ENCODE measurements at places on chromosomes 3 and 15.

GRCh38 chr3:182023843-182024242 is 312.1 kb downstream of the SOX2 start:
- no peak for DNase-seq

GRCh38 chr3:27485866-27486265 is 1.7 kb upstream of the SLC4A7 start:
- no peak for DNase-seq

DNA sequence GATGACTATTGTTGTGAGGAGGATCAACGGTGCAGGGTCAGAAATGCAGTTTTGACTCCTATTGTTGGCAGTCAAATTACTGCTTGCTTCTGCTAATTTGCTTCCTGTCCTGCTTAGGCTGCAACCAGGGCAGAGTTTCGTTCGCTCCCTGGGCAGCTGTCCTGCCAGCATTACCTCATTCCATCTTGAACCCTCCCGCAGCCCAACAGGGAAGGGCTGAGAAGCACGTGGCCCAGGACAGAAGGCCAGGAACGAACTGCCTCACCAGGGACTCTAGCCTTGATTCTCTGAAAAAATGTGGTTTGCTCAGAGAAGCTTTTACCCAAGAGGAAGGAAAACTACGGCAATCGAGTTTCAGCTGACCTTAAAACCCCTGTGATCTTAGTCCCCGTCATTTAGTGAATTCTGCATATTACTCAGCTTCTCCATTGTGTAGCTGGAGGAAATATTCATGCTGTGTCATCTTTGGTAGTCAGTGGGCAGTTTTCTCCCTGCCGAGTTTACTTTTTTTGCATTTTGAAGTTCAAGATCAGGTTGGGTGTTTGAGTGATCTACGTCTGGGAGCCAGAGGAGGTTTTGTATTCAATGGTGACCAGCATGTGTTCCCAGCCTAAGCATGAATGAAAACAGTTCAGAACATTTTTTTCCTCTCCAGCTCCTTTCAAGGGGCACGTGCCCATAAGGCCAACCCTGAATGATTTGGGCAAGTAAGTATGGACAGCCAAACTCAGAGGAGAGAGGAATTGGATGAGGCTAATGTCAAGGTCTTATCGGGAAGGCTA is 23.0 kb downstream of the TLNRD1 start:
- DNase-seq = no peak

GRCh38 chr15:43769584-43770228 is 7.1 kb downstream of the ELL3 start:
- DNase-seq = peak; percentile 45

DNA sequence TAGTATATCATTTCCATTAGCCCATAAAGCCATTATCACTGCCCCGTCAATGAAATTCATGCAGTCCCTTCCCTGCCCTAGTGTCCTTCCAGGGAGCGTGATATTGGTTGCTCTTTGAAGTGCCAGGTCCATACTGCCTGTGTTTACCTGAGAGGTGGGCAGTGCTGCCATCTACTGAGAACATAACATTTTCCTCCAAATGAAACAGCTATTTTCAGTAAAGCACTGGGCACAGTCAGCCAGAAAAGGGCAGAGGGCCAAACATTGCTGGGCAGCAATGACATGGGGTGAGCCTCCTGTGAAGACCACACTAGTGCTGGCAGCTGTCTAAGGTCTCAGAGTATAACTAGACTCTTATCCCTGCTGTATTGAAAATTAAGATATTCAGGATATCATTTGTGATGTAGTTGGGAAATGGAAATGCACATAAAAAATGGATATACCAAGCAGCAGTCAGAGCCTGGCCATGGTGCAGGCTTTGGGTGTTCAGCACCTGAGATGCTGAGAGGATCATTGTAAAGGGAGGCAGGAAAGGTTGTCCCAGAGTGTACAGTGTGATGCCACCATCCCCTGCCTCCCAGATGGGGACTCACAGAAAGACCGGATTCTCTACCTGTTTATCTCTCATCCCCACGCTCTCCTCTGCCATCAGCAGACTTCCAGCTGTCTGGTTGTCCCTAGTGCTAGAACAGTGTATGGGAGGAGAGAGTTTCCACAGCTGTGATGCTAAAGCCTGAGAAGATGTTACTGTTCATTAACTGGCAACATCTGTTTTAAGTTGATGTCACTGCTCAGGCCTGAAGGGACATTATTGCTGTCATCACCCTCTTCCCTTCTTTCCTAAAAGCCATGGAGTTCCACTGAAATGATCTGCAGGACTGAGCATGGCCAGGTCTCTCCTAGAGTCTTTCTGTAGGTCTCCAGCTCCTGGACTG is 108.8 kb downstream of the ARNT2 start:
- no peak for DNase-seq

GRCh38 chr3:154972951-154973350 is 107.2 kb upstream of the MME start:
- no peak for DNase-seq

- no peak for DNase-seq
Measured at GRCh38 chr3:103173940-103174339, 739.1 kb downstream of the ZPLD1 start.

- no peak for DNase-seq
Measured at GRCh38 chr15:83991163-83991562, 244.4 kb upstream of the GOLGA6L4 start.

DNA sequence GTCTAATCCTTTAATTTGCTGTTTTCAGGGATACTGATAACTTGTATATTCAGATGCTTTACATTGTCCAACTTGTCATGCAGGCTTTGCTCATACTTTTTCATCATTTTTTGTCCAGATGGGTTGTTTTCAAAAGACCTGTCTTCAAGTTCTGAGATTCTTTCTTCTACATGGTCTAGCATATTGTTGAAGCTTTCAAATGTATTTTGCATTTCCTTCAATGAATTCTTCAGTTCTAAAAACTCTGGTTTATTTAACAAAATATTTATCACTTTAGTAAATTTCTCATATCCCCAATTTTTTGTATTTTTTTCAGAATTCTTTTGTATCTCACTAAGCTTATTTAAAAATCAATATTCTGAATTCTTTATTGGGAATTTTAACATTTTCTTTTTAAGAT is 388.3 kb upstream of the IL12A start:
- DNase-seq = no peak

GRCh38 chr3:37170060-37170459 is 4.3 kb downstream of the LRRFIP2 start:
- DNase-seq = no peak

DNA sequence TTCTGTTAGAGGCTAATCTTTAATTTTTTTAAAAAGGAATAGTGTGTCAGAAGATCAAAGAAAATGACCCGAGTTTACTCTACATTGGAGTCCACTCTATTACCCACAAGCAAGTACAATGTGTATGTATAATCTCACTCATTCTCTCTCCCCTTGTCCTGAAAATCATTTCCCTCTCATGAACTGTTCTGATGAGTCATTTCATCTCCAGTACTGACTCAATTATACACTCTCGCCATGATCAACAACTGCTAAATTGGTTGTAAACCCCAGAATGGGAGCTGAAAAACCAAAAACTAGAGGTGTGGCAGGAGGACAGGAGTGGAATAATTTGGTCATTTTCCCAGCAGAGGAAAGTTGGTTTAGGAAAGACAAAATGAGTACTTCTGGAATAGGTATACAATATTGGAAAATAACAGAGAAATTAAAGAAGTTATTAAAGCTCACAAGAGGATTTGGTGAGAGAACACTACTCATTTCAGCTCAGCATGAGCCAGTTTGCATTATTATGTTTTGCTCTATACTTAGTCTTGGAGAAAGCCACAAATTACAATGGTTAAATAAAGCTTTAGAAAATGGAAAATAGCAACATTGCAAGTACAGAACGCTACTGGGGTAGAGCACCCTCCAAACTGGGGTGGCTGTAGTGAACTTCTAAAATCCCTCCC is 144.3 kb upstream of the PFN2 start:
- DNase-seq = no peak

DNA sequence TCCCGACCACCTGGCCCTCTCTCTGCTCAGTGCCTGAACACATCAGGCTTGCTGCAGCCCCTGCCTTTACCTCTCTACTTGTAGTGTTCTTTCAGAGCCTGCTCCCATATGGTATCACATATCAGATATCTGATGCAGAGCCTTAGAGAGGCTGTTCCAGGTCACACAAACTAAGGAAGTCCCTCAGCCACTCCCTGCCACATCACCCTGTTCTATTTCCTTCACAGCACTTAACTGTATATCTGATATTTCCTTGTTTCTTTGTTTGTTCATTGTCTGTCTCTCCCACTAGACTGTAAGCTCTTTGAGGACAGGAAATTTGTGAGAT is 976 bp upstream of the ALDH1L1 start:
- no peak for DNase-seq
